Right atrium auricular region (tissue), 2 donors: ENCODE measurements at places on chromosomes 16 and 17. TPM values are rescaled to one million over a fixed set of nuclear protein-coding genes. Genes with fewer than 3 reads are reported as not detected.

Gene CAMKK1
- 3.2 TPM for total RNA-seq

Gene PTGES3L
- 29.6 TPM for total RNA-seq

GRCh38 chr16:785563-786535, 2.3 kb downstream of the RPUSD1 start:
- peak; percentile 63 for DNase-seq

DNA sequence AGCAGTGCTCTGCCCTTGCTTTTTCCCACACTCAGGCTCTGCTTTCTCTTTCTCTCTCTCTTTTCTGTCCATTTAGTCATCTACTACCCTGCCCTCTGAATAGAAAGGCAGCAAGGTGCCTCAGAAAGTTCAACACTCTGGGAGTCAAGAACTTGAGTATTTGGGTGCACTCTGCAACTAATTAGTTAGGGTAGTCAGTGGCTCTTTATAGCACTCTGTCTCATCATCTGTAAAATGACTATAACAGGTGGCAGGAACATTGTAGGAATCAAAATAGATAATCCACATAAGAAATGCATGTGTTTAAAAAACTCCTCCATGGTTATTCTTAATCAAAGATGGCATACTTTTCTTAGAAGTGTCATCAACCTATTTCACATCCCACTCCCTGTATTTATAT, 7.2 kb downstream of the OR2C1 start:
- no peak for DNase-seq

DNA sequence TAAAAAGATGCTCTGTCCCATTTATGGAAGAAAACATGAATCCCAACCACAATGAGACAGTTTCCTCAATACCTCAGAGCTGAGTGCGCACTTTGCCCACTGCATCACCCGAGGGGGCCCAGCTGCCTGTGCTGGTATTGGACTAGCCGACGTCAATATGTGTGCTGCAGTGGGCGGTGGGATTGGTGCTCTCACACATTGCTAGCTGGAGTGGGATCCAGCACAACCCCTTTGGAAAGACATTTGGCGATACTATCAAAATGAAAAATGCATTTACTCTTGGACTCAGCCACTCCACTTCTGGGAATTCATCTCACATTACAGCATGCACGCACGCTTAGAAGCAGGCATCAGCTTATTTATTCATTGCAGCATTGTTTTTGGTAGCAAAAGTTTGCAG, 289.2 kb upstream of the FOXF1 start:
- no peak for DNase-seq
